ENCODE measurements at places on chromosomes 3 and 15.
A peak's percentile ranks its signal among the peaks of the same experiment; 100 is the strongest.

DNA sequence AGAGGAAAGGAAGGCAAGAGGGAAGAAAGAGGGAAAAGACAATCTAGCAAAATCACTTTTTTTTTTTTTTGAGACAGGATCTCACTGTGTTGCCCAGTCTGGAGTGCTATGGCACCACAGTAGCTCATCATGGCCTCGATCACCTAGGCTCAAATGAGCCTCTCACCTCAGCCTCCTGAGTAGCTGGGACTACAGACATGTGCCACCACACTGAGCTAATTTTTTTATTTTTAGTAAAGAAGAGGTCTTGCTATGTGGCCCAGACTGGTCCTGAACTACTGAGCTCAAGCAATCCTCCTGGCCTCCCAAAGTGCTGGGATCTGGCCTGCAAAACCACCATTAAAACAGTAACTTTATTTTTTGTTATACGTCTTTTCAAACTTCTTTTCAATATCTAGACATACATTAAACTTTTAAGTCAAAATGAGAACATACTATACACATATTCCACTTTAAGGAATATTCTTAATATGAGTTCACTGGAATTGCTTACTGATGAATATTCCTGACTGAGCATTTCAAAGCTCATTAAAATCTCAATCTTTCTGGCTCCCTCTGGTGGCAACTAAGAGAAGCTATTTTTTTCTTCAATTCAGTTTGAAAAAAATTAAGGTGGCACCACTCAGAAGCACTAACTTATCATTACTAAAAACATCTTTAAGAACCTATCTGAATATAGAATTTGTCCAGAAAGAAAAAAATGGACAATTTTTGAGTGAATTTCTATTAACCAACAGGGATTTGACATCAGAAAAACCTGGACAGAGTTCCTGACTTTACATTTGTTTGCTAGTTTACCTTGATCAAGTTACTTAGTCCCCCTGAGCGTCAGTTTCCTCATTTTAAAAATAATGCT lies 40.9 kb downstream of the UACA start:
- DNase-seq = no peak

GRCh38 chr15:70931821-70932220 lies 39.2 kb downstream of the LRRC49 start:
- no peak for DNase-seq

GRCh38 chr3:62228467-62228866 lies 144.9 kb downstream of the FEZF2 start:
- no peak for DNase-seq

- peak; percentile 48 for DNase-seq
Observed at GRCh38 chr3:184727357-184728009, 15.6 kb upstream of the MAGEF1 start.

DNA sequence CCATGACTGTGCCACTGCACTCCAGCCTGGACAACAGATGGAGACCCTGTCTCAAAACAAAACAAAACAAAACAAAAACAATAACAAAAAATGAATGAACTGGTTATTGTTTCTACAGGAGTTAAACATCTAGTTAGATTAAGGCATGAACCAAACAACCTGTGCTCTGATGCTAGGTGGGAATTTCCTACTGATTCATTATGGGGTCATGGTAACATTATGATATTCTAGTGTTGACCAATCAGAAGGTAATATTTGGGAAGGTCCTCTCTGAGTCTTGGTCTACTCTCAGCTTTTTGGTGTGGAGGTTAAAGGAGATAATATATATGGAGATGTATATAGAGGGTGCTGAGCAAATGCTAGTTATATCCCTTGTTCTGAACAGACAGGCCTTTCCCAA lies 37.6 kb downstream of the MCF2L2 start:
- DNase-seq = no peak

- no peak for DNase-seq
Observed at GRCh38 chr15:57625703-57626448, 34.2 kb downstream of the MYZAP start.

DNA sequence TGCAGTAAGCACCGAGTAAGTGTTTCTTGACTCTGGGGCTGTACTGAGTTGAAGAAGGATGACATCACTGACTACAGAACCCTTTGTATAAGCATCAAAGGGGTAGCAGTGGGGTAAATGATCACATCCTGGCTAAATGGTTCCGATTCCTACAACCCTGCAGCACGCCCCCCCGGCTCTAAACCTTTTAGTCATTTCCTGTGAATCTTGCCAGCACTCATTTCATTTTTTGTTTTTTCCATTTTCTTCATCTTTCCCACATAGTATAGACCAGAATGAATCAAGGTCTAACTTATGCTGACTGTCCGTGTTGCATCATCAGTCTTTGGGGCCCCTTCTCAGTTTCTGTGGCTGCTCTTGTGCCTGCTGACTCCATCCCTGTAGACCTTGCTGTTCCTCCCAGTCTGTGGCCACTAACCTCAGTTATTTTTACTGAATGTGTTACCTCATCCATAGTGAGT lies 383.1 kb upstream of the TPRG1 start:
- peak; percentile 82 for DNase-seq

DNA sequence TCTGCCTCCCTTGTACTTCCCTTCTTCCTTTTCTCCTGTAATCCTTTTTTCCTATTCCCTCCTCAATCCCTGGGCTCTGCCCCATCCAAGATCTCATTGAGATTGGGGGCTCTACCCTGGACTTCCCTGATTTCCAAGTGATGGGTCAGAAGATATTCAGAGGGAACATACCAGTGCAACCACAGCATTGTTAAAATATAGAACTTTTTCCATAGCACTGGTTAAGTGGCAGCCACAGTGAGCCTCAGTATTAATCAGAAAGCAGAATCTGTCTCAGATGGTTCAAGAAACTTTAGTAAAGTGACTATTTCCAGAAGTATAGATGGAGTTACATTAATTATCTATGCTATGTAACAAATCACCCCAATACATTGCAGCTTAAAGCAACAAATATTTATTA lies 18.7 kb upstream of the SCN10A start:
- no peak for DNase-seq
